PC-9 (cell line): ENCODE measurements at places on chromosomes 4 and X.

DNA sequence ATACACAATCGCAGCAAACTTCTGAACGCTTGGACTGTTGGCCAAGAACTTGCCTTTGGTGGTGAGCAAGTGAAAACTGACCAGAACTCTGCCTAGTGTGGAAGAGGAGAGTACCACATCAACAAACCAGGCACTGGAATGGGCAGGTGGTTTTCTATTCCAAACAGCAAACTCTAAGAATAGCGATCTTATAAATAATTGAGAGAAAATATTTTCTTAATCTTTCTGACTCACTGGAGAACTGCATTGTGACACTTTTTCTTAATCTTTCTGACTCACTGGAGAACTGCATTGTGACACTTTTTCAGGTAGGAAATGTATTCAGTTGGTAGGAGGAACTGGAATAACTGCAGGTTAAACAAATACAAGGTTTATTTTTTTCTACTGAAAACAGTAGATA, 57.0 kb upstream of the SORBS2 start:
- peaks cover 34% of the 10 kb centered on the region for H3K4me1 ChIP-seq
- peak overlapping the region; percentile 79 for H3K27ac ChIP-seq
- no peaks in the 10 kb centered on the region for H3K27me3 ChIP-seq
- H3K4me3 ChIP-seq, result no peak overlapping the region
- H3K36me3 ChIP-seq, result no peaks in the 10 kb centered on the region

DNA sequence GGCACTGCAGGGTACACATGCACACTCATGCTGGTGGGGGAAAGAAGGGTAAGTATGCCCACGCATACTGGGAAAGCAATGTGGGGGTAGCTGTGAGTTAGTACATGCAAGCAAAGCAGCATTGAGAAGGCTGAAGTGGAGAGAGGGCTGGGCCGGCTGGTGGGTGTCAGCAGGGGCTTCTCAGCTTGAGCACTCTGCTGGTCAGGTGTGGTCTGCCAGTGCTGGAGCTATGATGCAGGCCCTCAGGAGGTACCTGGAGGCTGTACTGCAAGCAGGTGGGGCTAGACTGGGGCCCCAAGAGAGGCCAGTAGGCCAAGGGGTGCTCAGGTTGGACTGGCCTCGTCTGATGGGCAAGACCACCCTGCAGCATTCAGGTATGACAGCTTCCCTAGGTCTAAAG, 61.9 kb upstream of the SERPINA7 start:
- no peak overlapping the region for H3K4me3 ChIP-seq
- DNase-seq, result no peak
- H3K27ac ChIP-seq, result no peak overlapping the region
- no peaks in the 10 kb centered on the region for H3K36me3 ChIP-seq
- no peaks in the 10 kb centered on the region for H3K4me1 ChIP-seq
- H3K27me3 ChIP-seq, result no peaks in the 10 kb centered on the region

DNA sequence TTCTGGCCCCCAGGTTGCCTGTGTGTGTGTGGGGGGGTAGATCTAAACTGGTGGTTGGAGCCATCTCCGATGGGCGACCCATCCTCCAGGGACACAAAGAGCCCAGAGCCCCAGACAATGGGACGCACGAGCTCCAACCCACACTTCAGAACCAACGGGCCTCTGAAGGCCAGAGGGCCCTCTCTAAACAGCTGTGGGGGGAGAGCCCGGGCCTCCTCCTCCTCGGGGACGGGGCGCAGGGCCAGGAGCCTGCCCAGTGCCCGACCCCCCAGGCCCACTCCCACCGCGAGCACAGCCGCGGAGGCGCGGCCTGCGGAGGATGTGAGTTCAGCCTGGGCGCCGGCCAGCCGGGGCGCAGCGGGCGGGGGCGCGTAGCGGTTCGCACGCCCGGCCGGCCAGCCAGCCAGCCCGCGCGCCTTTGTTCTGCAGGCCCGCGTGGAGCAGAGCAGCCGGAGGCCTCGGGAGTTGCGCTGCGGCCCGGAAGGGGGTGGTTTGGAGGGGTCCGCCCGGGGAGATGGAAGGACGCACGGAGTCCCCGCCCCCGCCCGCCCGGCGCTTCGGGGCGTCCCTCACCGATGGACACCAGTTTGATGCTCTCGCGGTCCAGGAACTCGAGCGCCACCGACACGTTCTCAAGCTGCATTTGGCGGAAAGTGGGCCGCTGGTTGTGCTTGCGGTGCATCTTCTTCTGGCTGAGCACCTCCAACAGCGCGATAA, 4.0 kb downstream of the FLNA start:
- peak overlapping the region; percentile 69 for H3K27ac ChIP-seq
- H3K4me3 ChIP-seq, result peak overlapping the region; percentile 60; the same call in 1 of the 2 replicates

DNA sequence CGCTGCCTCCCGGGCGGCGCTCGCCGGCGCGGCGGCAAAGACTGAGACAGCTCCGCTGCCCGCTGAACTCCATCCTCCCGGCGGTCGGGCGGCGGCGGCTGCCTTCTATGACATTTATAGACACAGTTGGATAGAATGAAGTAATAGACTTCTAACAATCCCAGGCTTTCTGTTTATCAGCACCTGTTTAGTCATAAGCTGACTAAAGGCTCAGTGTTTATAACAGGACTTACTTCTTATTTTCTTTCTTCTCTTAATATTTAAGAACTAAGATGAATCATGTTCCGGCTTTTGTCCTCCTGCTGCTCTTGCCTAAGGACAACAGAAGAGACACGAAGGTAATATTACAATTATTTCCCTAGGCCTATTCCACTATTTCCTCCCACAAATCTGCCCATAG, 3.9 kb downstream of the ARL13A start:
- H3K4me1 ChIP-seq, result peaks cover 20% of the 10 kb centered on the region
- H3K27ac ChIP-seq, result no peak overlapping the region
- DNase-seq, result no peak
- no peak overlapping the region for H3K4me3 ChIP-seq

- no peaks in the 10 kb centered on the region for H3K4me1 ChIP-seq
- DNase-seq, result no peak
- H3K36me3 ChIP-seq, result no peaks in the 10 kb centered on the region
- H3K4me3 ChIP-seq, result no peak overlapping the region
- no peak overlapping the region for H3K27ac ChIP-seq
These were observed 7.1 kb upstream of the TLR2 start for GRCh38 chr4:153676984-153677383.

DNA sequence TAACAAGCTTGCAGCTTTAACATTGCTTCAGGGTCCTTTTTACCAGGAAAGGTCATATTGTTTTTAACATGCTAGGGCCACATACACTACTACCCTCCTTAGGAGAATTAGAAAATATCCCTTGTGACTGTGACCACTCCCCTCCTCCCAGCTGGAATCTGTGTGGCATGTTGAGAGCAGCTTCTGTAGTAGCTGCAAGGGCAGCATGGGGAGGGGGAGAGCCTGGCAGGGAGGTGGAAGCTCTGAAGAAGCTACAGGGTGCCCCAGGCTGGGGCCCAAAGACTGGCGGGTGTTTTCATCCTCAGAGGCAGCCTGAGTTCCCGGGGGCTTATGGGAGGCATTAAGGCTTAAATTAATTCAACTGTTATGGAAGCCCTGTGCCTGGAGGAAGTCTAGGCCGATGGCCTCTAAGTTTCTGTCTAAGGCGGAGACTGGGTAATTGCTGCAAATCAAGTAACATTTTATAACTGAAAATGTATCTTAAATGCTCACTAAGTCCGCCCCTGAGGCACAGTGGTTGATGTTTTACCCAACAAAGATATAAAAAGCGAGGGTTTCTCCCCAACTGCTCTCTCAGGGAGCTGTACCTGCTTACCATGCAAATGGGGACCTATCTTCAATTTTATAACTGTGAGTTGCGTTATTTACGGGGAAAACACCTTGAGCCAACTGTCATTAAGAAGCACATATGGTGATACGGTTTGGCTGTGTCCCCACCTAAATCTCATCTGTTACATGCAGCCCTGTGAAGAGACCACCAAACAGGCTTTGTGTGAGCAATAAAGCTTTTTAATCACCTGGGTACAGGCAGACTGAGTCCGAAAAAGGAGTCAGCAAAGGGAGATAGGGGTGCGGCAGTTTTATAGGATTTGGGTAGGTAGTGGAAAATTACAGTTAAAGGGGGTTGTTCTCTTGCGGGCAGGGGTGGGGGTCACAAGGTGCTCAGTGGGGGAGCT, 37.4 kb upstream of the STS start:
- no peaks in the 10 kb centered on the region for H3K36me3 ChIP-seq
- no peaks in the 10 kb centered on the region for H3K27me3 ChIP-seq
- peaks cover 26% of the 10 kb centered on the region for H3K4me1 ChIP-seq
- DNase-seq, result no peak
- H3K4me3 ChIP-seq, result no peak overlapping the region
- peak overlapping the region; percentile 51 for H3K27ac ChIP-seq

GRCh38 chr4:79603681-79604080, 195.7 kb upstream of the GK2 start:
- no peaks in the 10 kb centered on the region for H3K4me1 ChIP-seq
- H3K36me3 ChIP-seq, result no peaks in the 10 kb centered on the region
- no peak for DNase-seq

DNA sequence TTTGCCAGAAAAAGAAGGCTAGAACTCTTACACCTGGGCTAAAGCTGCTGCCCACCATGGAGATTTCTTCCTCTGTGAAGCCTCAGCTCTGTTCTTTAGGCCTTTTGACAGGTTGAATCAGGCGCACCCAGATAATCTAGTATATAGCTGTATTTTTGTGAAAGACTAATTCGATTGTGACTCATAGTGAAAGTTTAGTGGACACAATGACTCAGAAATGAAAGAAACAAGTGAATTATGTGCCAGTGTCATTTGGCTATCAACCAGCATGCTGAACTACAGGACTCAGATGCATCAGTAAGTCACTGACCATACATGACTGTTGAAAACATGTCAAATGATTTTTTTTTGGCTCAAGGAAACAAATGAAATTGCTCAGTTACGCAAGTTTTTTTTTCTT, 425.4 kb downstream of the SLITRK2 start:
- no peaks in the 10 kb centered on the region for H3K27me3 ChIP-seq
- DNase-seq, result no peak
- H3K4me3 ChIP-seq, result no peak overlapping the region

DNA sequence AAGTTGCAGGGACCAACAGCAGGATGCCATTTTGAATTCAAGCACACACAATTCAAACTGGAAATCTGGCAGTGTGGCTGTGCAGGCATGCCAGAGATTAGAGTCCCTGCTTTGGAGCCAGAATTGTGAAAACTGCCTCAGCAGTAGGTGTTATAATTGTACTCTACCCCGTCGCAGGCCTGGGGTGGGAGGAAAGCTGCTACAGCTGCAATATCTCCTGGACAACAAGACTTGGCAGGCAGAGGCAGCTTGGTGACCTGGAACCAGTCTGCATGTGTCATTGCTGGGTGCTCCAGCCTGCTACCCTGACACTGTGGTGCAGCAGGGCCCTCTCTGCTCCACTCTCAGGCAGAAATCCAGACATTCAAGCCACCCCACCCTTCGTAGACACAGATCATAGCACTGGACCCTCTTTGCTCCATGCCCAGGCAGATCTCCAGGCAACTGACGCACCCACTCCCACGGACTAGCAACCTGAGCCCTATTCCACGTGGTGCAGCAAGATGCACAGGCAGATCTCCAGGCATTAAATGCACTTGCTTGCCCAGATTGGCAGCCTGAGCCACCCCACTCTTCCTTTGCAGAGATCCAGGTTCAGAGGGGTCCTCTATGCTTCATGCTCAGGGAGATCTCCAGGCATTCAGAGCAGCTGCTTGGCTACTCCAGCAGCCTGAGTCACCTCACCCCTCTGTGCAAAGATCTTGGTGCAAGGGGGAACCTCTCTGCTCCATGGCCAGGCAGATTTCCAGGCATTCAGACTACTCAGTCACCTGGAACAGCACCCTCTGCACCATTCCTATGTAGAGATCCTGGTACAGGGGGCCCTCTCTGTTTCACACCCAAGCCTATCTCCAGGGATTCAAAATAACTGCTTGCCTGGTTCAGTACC, 140.5 kb downstream of the LRBA start:
- no peak overlapping the region for H3K27ac ChIP-seq
- no peaks in the 10 kb centered on the region for H3K27me3 ChIP-seq
- no peak overlapping the region for H3K4me3 ChIP-seq
- no peak for DNase-seq

- no peak for DNase-seq
- no peak overlapping the region for H3K27ac ChIP-seq
- H3K4me3 ChIP-seq, result no peak overlapping the region
These were observed 761.8 kb downstream of the TRAM1L1 start for GRCh38 chr4:116323606-116324005.

GRCh38 chr4:108700081-108700757, 49.8 kb downstream of the OSTC start:
- H3K4me3 ChIP-seq, result no peak overlapping the region
- no peaks in the 10 kb centered on the region for H3K36me3 ChIP-seq
- H3K4me1 ChIP-seq, result no peaks in the 10 kb centered on the region
- H3K27ac ChIP-seq, result no peak overlapping the region
- no peak for DNase-seq

DNA sequence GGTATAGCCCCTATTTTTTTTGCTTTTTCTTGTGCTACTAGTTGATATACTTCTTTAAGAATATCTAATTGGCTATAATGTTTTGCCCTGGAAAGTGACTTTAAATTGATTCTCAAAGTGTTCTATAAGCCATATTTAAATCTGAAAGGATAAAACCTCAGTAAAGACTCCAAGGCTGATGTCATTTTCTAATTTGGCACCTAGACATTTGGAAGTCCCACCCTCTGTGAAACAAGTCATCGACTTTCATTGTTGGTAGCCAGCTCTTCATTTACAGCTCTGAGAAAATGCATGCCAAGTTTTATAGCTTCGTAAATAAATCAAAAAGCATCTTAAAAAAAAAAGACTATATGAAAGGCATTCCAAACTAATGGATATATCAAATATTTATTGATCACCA, 18.0 kb upstream of the STAG2 start:
- no peaks in the 10 kb centered on the region for H3K4me1 ChIP-seq
- no peaks in the 10 kb centered on the region for H3K27me3 ChIP-seq
- H3K27ac ChIP-seq, result no peak overlapping the region
- H3K4me3 ChIP-seq, result no peak overlapping the region
- H3K36me3 ChIP-seq, result no peaks in the 10 kb centered on the region

DNA sequence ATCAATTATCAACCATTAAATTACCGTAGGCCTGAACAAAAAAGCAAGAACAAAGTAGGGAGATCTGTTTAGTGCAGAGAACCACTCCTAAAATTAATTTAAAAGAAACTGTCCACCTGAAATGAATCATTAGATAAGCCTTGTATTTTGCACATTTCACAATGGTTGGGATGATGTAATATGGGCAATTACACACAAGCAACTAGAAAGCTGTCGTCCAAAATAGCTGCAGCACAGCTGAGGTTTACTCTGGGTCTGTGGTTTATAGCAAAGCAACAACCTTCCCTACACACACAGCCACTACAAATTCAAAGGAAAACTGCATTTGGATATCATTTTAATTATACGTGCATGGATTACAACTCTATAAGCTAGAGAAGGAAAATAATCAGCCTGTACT, 28.5 kb downstream of the PCDH19 start:
- 0 out of 2 replicates have a peak, but pooled peaks cover 4% of the 10 kb centered on the region for H3K4me1 ChIP-seq
- no peak for DNase-seq
- H3K4me3 ChIP-seq, result no peak overlapping the region
- H3K36me3 ChIP-seq, result no peaks in the 10 kb centered on the region

DNA sequence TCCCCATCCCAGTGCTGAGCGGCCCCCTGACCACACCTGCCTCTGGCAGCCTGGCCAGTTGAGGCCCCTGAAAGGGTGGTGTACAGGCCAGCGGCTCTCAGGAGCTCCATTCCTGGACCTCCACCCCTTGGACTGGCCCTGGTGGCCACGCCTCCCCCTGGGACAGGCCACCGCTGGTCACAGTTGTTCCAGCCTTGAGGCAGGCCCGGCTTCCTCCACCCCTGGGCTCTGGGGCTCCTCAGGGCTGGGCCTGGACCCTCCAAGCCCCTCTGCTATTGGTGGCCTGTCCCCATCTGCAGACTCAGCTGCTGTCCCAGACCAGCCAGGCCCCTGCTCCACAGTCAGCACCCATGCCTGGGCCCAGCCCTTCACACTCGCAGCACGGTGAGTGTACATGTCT, 93.2 kb upstream of the NKX1-1 start:
- no peak for DNase-seq
- H3K4me1 ChIP-seq, result no peaks in the 10 kb centered on the region
- peaks cover 79% of the 10 kb centered on the region for H3K27me3 ChIP-seq
- H3K36me3 ChIP-seq, result no peaks in the 10 kb centered on the region
- no peak overlapping the region for H3K27ac ChIP-seq
